Fibroblast of the aortic adventitia (primary cell): ENCODE measurements at places on chromosomes 6 and 20.

DNA sequence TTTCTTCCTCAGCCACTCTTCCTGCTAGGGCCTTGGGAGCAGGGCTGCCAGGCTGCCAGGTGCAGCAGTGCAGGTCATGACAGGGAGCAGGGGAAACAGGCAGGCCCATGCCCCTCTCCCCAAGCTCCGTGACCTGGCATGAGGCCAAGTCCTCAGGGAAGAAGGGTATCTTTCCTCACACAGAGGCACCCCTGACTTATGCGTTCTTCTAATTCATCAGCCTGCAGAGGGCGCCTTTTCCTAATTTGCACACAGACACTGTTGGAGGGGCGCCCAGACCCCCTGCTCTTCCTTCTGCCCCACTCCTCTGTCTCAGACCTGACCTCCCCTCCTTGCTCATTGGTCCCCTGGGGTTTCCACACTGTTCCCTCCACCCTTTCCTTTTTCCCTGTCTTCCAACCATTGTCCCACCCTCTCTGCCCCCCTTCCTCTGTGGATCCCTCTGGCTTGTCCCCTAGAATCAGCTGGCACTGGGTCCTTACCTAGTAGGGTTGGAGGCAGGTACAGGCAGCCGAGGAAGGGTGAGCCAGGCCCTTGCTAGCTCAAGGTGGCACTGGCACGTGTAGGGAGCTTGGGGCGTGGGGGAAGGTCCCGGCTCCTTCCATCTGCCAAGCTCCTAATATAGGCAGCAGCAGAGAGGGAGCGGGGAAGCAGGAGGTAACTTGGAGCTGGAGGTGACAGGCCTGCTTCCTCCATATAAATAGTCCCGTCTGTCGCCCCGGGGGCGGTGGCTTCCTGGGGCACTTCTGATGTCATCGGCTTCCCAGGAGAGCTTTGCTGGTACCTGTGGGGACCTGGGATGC lies 154.9 kb upstream of the MLN start:
- no peak for DNase-seq

DNA sequence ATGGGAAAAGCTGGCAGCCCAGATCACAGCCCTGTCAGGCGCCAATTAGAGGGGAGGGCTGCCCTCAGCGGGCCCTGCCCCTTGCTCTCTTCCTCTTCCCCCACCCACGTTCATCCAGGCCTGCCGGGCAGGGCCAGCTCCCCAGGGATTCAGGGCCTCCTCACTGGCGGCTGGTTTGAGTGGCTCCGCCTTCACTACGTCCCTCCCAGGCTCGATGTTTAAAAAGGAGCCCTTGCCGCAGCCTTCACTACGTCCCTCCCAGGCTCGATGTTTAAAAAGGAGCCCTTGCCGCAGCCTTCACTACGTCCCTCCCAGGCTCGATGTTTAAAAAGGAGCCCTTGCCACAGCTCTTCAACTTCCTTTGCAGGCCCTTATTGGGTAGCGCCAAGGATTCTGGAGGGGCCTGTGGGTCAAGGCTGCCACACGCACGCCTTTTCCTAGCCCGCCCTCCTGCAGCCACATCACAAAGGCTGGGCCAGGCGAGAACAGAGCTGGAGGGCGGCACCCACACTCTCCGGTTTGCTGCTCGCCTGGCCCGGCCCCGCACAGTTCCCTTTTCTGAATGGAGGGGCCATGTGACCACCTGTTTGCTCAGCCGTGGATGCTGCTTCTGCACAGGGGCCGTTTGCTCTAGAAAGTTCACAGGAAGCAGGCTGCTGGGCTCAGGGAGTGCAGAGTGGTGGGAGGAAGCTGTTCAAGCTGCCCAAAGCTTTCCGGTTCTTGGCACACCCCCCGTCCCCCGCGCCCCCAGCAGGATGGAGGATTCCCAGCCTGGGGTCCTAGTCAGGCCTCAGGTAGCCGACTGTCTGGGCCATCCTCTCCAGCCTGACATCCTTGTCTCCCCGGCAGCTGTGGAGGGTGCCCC lies 1.6 kb downstream of the SLC17A9 start:
- peak; percentile 77 for DNase-seq

- no peak for DNase-seq
Observed at GRCh38 chr6:141026504-141026903, 1106.2 kb upstream of the GJE1 start.

DNA sequence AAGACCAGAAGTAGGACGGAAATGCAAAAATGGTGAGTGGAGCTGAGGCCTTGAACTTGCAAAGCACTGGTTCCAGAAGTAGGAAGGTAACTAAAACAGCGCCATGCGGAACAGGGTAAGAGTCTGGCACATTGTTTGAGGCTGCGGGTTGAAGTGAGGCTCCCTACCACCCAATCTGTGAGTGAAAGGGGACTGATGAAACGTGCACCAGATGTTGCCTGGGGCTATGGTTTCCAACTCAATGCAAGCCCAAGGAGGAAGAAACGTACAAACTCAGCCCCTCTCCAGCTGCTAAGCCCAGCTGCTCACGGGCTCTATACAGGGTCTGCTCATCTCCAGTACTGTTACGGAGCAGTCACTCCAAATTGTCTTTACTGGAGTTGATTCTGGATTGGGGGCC lies 68.7 kb upstream of the KCNK16 start:
- DNase-seq, result no peak

- peak; percentile 86 for DNase-seq
Observed at GRCh38 chr6:2688401-2689064, 62.2 kb downstream of the MYLK4 start.

DNA sequence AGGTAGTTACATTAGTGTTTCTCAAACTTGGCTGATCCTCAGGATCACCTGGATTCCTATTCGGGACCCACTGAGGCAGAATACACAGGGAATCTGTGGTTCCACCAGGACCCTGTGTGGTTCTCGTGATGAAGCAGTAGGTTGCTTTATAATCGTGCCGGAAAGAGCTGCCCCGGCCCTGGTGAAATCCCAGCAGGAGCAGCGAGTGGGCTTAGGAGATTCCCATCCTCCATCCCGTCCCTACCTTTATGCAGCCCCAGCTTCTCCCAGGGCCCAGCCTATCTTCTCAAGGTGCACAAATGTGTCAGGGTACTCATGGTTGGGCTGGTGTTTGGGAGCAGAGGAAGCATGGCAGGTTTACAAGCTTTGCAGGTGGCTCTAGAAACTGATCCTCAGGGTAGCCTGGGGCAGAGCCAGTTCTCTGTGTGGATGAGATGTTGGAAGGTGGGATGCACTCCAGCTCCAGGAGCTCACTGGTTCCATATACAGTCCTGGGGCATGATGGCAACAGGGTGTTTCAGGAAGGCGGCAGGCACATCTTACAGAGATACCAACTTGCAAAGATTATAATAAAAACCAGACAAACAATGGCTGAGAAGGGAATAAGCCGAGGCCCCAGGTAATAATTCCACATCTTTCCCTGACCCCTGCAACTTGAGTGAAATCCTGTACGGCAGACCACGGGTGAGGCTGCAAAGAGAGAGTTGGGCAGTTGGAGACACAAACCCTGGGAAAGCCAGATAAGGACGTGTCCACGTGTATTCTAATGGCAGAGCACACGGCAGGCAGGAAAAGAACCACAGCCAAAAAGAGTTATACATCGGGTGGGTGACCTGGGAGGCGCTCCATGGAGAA lies 5.9 kb downstream of the SLC22A1 start:
- no peak for DNase-seq

DNA sequence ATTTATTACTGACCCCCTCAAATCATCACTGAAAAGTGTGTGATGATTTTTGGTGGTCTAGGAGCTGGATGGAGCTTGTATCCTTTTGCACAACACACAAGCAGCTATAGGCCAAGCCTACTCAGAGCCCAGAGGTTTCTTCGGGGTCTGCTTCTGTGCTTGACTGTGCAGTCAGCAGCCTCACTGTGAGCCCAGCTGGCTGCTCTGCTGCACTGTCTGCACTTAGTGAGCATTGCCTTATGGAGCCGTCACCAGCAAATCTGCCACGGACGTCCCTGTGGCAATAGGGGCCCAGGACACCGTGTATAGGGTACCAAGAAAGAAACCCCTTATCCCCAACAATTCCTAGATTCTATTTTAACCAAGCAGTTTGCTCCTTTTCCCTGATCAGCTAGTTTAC lies 38.6 kb upstream of the GMPR start:
- DNase-seq, result no peak

GRCh38 chr6:20700375-20700774 lies 166.1 kb downstream of the CDKAL1 start:
- DNase-seq, result no peak

DNA sequence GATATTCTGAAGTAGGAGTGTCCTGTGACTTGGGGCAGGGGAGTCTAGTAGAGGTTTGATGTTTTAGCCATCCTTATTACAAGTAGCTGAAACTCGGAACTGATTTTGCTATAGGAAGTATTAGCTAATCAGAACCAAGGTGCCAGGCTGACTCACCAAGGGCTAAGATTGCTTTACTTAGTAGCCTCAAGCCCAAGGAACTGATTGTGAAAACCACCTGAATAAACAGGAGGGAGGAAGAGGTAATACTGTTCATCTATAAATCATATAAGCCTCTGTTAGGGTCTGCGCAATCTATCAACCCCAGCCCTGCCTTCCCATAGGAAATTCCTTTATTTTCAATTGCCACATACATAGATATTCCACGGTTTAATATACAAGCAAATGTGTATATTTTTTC lies 54.4 kb downstream of the GNAS start:
- peak; percentile 53 for DNase-seq

DNA sequence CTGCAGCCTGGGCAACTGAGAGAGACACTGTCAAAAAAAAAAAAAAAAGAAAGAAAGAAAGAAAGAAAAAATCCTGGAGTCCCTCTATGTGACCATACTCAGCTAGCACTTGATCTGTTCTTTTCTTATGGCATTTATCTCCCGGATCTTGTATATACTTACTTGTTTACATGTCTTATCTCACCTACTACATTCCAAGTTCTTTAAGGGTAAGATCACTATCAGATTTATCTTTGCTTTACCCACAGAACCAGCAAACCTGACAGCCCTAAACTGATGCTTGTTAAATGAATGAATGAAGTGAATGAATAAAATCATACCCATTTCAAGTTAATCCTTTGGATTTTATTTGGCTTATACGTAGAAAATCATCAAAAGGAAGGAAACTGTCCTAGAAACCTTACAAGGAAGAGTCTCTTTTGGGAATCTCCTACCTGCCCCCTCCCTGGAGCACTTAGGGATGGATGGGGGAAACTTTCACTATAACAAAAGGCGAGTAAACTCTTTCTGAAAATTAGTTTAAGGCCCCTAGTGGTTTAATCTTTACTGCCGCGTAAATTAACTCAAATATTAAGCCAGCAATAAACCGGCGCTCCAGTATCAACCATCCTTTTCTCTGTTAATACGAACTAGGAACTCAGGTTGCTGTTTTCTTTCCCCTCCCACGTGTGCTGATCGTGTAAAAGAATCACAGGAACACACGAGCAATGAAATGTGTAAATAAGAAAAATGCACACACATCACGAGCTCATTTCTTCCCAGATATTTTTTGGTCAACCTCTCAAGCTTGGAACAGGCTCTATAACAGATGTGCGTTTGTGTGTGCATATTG lies 1.3 kb upstream of the UTRN start:
- DNase-seq, result peak; percentile 63

DNA sequence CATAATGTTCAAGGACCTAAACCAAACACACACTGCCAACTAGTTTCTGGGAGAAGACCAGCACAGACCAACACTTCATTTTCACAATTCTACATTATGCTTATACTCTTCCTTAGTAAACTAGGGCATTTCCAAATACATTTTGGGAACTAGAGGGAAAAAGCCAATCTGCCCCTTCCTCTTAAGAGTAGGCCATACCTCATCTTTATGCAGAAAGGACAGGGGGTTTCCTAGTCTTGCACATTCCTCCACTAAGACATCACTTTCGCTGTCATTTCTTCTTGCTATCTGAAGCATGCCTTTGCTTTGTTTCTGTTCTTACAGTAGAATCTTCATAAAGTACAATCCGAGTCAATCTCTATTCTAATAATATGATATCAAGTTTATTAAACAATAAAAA lies 105.7 kb downstream of the SMLR1 start:
- DNase-seq, result no peak

DNA sequence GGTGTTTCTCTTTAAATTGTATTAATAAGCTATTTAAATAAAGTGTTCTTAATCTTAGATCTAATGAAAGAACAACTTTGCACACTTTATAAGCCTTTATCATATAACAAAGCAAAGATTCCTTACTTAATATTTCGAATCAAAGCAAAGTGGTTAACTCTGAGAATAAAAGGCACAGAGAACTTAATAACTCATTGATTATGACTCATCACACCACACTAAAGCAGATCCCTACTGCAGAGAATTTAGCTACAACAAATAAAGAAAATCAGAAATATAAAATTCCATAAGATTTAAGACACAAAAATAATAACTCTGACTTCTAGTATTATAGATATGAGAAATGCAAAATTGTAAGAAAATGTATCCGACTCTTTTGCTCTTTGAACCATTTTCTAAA lies 135.6 kb upstream of the RUNX2 start:
- peak; percentile 5 for DNase-seq

DNA sequence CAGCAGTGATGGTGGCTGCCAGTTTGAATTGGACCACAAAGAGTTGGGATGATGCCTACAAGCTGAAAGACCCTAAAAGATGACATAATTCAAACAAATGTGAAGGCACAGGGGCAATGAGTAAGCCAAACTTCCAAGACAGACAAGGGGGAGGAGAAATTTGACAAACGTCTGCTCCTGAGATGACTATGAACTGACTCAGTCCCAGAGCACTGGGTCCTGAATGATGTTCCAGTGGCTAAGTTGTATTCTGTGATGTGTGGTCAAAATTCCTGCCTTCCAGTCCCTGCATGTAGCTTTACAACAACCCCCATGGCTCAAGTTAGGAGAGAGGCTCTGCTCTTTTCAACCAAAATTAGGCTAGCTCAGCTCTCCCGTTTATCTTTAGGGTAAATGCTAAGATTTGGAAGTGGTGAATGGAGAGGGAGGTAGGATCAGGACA lies 86.1 kb upstream of the SIRPA start:
- DNase-seq, result peak; percentile 66

DNA sequence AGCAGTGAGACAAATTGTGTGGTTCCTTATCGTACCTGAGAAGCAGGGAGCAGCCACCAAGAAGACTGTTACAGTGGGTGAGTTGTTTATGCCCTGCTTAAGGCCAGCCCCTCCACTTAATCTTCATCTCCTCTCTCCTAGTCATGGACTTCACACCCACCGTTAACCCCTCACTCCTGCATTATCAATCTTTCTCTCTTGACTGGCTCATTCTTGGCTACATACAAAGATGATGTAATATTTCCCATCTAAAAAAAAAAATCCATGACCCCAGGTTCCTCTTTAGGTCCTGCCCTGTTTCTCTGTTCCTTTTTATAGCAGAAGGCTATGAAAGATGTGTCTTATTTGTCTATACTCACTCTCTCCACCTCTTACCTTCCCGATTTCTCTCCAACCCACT lies 72.4 kb downstream of the SHLD1 start:
- DNase-seq, result no peak

GRCh38 chr6:155264693-155265320 lies 994 bp downstream of the CLDN20 start:
- peak; percentile 13 for DNase-seq

DNA sequence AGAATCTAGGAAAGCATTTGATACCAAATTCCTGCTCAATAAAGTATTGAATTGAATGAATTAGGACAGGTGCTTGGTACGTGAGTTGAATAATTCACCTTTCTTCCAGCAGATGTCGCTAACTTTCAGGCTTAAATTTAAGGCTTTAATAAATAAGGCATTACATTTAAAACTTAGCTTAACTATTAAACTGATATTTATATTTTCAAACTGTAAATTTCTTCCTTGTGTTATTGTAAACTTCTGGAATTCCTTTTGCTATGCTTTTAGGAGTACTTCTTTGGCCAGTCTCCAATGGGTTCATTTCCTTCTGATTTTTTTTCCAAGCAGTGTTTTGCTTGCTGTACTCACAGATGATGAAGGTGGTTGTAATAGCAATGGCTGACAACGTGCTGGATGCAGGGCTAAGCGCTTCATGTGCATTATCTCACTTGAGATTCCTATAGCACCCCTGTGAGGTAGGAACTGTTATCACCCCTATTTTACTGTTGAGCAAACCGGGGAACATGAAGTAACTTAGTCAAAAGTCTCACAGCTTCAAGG lies 71.3 kb upstream of the SLC2A12 start:
- peak; percentile 90 for DNase-seq
